Stimulated activated CD4-positive, alpha-beta T cell treated with anti-CD3 and anti-CD28 coated beads, Interleukin-12 subunit alpha, Interleukin-12 subunit beta, amount 100 ng/mL, for 4 hours (primary cell): ENCODE measurements at places on chromosomes 3 and 15.

DNA sequence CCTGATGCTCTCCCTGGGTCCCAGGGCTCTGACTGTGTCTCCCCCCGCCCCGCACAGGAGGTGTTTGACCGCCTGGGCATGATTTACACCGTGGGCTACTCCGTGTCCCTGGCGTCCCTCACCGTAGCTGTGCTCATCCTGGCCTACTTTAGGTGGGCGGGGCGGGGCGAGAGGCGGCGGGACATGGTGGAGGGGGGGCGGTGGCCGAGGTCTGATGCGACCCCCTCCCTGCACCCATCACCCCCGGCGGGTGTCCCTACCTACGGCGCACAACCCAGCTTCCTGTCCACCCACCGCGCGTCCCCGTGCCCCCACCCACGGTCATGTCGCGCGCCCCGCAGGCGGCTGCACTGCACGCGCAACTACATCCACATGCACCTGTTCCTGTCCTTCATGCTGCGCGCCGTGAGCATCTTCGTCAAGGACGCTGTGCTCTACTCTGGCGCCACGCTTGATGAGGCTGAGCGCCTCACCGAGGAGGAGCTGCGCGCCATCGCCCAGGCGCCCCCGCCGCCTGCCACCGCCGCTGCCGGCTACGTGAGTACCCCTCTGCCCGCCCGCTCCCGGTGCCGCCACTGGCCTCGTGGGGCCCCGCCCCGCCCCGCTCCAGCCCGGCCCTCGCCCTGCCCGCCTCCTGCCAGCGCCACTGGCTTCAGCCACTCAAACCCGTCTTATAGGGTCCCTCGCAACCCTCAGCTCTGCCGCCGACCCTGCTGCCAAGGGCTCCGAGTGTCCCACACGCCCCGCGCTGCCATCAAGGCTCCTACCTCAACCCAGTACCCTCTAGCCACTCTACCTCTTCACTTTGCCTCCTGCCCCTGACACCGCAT lies 21.0 kb downstream of the PTH1R start:
- DNase-seq = no peak

- no peak for DNase-seq
Measured at GRCh38 chr3:169627073-169627472, 36.4 kb downstream of the MECOM start.

DNA sequence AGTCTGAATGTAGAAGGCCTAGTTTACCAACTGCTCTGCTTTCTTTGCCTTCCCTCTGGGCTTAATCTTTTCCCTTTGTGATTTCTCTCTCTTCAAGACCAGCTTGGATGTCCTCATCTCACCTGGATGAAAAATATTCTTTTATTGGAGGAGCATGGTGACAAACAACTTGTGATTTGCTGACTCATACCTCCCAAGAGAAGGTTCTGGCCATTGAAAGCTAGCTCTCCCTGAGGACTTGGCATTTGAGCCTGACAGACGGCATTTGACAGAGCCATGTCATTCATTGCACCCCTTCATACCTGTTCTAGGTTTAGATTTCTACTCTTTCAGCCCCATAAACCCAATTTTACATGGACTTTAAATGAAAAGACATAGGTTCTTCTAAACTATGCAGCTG lies 33.3 kb downstream of the ATG7 start:
- DNase-seq = no peak

DNA sequence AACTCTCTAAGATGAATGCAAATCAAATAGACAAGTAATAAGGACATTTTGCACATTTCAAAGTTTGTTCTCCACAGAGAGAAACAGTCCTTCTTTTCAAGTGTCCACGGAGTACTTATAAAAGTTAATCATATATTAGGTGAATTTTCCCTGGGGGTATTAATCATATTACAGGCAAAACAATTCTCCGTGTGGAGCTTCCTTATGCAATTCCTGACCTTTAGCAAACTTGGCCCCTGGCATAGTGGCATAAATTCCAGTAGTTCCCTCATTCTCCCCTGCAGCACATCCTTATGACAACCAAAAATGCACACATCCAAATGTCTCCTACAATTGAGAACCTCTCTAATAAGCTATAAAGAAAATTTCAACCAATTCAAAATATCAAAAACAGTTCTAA lies 34.4 kb downstream of the FSIP1 start:
- no peak for DNase-seq

GRCh38 chr15:98476559-98476958 lies 171.8 kb upstream of the IGF1R start:
- no peak for DNase-seq

DNA sequence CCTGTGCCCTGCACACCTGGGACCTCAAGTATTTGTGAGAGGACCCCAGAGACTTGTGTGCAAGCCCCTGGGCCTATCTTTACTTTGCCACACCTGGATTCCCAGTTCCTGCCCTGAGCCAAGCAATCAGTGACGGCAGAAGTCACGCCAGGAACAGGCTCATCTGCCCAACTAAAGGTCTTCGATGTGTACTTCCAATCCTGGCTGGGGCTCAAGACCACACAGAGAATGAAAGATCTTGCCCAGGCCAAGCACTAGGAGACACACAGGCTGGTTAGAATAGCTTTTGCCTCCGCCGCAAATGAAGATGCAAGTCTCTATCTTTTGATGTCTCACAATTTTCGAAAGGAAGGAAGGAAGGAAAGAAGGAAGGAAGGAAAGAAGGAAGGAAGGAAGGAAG lies 228.8 kb downstream of the OCA2 start:
- no peak for DNase-seq

DNA sequence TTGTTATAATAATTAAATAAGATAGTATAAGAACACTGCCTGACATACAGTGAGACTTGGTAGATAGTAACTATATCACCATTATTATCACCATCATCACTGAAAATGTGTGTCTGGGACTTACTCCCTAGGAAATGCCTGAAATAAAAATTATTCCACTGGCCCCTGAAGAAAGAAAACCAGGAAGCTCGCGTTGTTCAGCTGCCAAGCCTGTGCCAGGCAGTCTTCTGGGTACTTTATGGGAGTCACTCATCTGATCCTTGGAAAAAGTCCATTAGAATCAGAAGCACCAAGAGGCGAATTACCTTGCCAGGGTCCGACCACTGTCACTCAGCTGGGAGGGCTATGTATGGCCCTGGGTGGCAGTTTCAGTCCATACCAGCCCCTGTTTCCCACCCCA lies 220.3 kb upstream of the TPM1 start:
- DNase-seq = no peak

GRCh38 chr3:45632956-45633355 lies 38.4 kb downstream of the LIMD1 start:
- DNase-seq = no peak

GRCh38 chr15:90889313-90889730 lies 5.0 kb downstream of the FES start:
- DNase-seq = no peak

GRCh38 chr3:65960087-65960486 lies 78.6 kb downstream of the MAGI1 start:
- no peak for DNase-seq

DNA sequence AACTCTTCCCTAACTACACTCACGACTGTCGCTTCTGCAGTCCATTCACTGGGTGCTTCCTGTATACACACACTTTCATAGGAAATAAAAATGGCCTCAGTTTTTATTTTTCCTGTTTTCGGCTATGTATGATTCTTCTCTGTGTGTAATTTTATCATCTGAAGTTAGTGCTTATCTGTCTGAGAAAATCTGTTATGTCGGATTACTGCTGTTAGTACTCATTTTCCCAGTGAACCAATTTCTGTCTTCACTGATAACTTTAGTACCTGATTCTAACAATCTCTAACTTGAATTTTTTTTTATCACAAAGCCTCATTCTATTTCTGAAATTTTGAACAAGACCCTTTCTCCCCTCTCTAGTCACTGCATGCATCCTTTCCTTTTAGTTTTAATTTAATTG lies 20.9 kb downstream of the RAB5A start:
- no peak for DNase-seq

GRCh38 chr3:126944089-126944965 lies 38.6 kb upstream of the PLXNA1 start:
- DNase-seq = no peak

- DNase-seq = no peak
Measured at GRCh38 chr3:149968216-149968615, 2.5 kb downstream of the PFN2 start.

- DNase-seq = no peak
Measured at GRCh38 chr15:55860468-55860867, 117.5 kb upstream of the PRTG start.

GRCh38 chr3:40546816-40547215 lies 22.1 kb downstream of the ZNF621 start:
- DNase-seq = no peak

DNA sequence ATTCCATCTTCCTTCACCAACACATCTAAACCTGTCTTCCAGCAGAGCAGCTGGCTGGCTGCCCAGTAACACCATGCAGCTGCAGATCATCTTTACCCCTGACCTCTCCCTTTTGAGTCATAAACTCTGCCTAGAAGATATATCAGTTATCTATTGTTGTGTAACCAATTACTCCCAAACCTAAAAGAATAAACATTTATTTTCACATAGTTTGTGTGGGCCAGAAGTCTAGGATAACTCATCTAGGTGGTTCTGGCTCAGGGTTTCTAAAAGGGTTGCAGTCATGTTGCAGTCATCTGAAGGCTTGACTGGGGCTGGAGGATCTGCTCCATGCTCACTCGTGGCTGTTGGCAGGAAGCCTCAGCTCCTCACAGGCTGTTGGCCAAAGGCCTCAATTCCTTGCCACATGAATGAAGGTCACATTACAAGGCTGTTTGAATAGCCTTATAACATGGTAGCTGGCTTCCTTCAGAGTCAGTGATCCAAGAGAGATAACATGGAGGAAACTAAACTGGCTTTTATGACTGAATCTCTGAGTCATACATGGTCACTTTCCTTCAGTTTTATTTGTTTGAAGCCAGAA lies 92.8 kb downstream of the GOLIM4 start:
- DNase-seq = no peak

- DNase-seq = no peak
Measured at GRCh38 chr3:157232141-157232540, 72.2 kb upstream of the CCNL1 start.

DNA sequence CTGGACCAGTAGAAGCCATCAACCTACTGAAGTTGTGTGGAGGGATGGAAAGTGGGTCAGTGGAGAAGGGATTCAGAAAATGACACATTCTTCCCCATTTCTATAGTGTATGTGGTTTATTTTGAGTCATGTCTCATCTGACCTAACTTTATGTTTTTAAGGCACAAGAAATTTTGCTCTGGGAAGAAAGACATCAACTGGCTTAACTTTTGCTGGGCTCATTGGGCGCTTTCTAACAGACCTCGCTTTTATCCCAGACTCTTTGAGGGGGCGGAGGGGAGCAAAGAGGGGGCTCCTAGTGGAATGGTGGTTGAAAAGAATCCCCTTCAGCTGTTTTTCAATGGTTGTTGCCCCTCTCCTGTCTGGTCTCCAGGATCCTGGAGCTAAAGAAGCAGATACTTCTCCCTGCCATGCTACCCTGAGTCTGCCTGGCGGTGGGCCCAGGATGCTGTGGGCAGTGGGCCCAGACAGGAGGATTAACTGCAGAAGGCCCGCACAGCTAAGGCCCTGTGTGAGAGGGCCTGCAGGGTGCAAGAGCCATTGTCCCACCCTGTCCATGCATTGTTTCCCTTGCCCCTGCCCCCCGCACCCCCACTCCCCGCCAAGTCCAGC lies 14.5 kb downstream of the CSRNP1 start:
- no peak for DNase-seq

- DNase-seq = no peak
Measured at GRCh38 chr3:14630404-14631100, 21.0 kb upstream of the CCDC174 start.

DNA sequence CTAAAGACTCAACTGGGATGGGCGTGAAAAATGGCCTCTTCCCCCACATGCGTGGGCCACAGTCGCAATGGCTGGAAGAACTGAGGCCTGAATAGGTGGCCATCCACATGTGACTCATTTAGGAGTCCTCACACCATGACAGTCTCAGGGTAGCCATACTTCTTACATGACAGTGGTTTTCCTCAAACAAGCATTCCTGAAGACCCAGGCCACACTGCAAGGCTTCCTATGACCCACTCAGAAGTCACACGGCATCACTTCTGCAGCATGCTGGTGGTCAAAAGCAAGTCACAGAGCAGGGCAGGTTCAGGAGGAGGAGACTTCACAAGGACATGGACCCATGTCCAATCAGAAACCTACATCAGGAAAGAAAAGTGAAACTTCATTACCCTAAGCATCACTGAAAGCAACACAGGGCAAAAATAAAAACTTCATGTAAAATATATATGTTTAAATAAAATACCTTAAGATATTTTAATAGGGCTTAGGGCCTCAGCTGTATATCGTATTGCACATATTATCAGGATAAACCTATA lies 257.1 kb downstream of the OPA1 start:
- DNase-seq = no peak

DNA sequence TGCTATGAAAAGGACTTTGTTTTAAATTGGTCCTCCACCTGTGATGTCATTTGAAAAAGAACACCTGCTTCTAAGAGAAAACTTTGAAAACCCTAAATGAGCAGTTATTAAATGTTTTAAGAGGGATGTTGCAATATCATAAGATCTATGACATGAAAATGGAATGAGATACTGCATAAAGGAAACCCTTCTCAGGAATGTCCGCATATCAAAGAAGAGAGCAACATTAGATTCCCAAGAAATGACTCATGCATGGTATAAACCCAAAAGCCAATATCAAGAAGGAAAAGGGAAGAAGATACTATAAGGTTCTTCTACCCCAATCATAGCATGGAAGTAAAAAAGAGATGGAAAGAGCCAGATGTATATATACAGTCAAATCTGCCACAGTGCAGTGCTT lies 627.5 kb upstream of the LMCD1 start:
- DNase-seq = no peak

- DNase-seq = no peak
Measured at GRCh38 chr3:46607603-46608028, 4.7 kb upstream of the FAM240A start.

- no peak for DNase-seq
Measured at GRCh38 chr3:33825111-33825510, 26.7 kb downstream of the PDCD6IP start.

DNA sequence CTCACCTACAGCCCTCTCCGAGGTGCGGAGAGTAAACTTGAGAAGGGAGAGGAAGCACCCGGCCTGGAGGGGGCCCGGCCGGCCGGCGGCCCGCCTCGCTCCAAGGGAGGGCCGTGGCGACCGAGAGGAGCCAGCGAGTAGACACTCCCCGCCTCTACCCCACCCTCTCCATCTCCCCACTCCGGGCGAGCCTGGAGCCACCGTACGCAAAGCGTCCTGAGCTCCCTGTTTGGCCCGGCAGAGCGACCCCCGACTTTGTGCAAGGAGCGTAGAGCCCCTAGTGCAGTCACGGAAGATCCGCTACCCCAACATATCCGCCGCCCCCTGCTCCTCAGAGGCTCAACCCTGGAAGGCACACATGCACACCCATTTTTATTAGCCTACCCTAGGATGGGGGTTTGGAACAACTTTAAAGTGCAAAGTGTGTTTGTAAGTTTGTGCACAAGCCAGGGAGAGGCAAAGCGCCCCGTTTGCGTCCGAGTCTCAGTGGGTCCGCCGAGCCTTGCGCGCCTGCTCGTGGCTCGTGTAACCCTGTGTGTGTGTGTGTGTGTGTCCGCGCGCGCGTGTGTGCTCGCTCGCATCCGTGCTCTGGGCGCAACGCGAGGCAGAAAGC lies 508 bp upstream of the SMAD6 start:
- no peak for DNase-seq
